GM23338 (cell line): ENCODE measurements at places on chromosomes 3 and 15. TPM values are rescaled to one million over a fixed set of nuclear protein-coding genes. Genes with fewer than 3 reads are reported as not detected.

The CAMK2N2 gene
- total RNA-seq = 1.3 and 1.5 TPM in 2 replicates

The LRRC2 gene
- total RNA-seq = 5.5 and 7.1 TPM in 2 replicates

The EPHB3 gene
- 1.0 and 2.0 TPM in 2 replicates for total RNA-seq

The FETUB gene
- not detected in 2 replicates for total RNA-seq

The MAN2C1 gene
- 129 and 131 TPM in 2 replicates for total RNA-seq

DNA sequence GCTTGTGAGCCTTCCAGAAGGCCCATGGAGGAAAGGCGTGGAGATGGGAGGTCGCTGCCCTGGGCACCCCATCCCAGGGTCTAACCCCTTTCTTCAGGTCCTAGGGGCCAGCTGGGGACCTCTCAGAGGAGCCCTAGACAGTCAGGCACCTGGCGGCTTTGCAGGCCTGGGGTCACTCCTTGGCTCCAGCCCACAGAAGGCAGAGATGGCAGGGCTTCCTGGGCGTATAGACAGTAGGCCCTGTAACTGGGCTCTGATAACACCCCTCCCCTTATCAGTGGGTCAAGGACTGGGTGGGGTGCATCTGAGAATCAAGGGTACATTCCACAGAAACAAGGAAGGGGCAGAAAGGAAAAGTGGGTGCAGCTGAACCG lies 16.7 kb downstream of the ZDHHC19 start:
- DNase-seq = no peak

DNA sequence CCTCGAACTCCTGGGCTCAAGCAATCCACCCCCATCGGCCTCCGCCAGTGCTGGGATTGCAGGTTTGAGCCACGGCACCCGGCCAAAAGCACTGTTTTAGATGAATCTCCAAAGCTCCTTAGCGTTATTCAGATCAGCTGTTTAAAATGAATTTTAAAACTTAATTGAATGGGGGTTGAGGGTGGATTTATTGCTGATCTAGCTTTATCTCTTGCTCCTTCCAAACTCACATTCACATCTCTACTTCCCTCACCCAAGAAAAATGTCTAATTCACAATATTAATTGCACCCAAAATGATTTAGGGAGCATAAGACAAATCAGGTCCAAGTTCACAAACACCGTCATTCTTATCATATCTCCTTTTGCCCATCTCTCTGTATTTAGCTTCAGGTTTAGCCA lies 89.8 kb downstream of the MEIS2 start:
- no peak for DNase-seq

- DNase-seq = peak; percentile 60
Measured at GRCh38 chr15:96366526-96366877, 36.0 kb downstream of the NR2F2 start.

- DNase-seq = no peak
Measured at GRCh38 chr3:71509066-71509465, 74.5 kb downstream of the FOXP1 start.

DNA sequence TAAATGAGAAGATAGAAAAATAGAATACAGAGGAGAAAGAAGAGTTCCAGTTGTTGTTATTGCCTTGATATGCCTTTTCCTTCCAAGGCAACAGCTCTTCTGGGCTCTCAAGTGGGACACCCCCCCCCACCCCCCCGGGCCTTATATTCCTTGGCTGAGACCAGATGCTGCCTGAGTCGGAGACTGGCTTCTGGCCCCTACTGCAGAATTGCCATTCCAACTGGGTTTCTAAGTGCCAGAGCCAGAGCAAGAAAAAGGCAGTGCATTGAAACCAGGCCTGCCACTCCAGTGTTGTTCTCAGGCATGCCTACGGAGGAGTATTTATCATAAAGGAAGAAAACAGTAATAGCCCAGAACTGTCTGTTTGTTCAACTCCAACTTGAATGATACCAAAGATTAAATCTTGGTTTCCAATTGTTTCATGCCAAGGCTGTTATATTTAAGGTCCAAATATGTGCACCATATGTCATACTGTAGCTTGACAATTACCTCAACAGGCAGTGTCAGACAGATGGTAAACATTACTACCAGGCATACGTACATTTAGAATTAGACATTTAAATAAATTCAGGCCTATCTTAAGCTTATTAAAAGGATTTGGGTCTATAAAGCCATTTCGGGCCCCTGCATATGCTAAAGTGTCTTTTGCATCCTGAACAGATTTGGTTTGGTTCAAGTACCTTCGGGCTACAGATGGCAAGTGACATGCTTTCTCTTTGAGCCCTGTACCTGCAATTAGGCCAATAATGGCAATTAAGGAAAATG lies 209.9 kb upstream of the SEMA6D start:
- no peak for DNase-seq

DNA sequence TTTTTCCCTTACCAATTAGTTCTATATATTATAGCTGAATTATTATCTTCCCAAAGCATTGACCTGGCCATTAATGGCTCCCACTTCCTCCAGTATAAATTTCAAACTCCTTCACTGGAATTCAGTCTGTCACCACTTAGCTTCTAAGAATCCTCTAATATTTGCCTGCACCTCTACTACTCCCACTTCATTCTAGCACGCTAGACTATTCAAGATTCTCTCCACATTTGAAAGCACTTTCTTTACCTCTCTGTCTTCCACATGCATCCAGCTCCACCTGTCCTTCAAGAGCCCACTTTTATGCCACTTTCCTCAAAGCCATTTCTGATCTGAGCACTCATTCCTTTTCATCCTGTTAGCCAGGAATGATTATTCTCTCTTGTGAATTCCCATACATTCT lies 15.0 kb downstream of the SENP8 start:
- DNase-seq = no peak

DNA sequence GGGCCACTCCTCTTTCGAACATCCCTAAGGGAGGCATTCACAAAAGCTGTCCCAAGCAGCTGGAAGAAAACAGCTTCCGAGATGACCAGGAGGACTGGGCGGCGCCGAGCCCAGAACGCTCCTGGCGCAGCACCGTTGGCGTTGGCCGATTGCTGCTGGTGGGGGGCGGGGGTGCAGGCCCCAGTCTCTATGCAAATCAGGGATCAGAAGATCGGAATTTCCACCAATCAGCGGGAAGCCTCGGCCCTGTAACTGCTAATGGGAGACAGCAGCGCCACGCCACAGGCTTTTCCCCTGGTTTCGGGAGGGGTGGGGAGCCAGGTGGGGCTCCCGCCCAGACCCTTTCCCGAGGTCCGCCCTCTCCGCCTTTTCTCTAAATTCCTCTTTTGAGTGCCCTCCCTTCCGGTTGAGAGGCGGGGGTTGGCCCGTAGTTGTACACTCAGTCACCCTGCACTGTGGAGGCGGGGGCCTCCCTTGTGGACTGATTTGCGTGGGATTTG lies 27.0 kb downstream of the HMCES start:
- peak; percentile 100 for DNase-seq

- DNase-seq = no peak
Measured at GRCh38 chr15:85947021-85947420, 132.7 kb upstream of the AGBL1 start.

DNA sequence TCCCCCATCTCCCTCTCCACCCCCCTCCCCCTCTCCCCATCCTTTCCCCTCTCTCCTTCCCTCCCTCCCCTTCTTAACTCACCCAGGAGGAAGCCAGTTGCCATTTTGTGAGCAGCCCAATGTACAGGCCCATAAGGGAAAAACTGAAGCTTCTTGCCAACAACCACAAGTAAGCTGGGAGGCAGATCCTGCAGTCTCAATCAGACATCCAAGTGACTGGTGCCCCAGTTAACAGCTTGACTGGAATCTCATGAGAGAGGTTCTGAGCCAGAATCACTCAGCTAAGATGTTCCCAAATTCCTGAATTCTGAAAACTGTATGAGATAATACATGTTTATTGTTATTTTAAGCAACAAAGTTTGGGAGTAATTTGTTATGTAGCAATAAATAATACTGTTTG lies 90.7 kb downstream of the C3orf70 start:
- no peak for DNase-seq

- no peak for DNase-seq
Measured at GRCh38 chr3:42868841-42869240, 6.8 kb downstream of the CYP8B1 start.

GRCh38 chr15:74511583-74511982 lies 29.4 kb upstream of the ARID3B start:
- DNase-seq = no peak

DNA sequence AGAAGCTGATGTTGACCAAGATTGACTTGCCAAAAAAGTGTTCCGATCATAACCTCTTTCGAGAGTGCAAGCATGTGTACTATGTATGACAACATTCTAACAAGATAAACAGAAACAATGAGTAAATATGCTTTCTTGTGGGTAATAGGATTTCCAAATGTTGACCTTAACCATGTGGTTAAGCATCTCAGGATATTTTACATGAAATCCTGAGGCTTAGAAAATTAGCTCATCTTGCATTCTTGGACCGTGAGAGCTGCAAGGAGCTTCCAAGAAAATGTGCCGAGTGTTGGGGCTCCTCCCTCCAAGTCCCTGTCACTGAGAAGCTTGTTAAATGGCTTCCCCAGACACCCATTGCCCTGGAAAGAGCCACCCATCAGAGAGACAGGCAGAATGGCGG lies 50.1 kb downstream of the C3orf20 start:
- DNase-seq = no peak

DNA sequence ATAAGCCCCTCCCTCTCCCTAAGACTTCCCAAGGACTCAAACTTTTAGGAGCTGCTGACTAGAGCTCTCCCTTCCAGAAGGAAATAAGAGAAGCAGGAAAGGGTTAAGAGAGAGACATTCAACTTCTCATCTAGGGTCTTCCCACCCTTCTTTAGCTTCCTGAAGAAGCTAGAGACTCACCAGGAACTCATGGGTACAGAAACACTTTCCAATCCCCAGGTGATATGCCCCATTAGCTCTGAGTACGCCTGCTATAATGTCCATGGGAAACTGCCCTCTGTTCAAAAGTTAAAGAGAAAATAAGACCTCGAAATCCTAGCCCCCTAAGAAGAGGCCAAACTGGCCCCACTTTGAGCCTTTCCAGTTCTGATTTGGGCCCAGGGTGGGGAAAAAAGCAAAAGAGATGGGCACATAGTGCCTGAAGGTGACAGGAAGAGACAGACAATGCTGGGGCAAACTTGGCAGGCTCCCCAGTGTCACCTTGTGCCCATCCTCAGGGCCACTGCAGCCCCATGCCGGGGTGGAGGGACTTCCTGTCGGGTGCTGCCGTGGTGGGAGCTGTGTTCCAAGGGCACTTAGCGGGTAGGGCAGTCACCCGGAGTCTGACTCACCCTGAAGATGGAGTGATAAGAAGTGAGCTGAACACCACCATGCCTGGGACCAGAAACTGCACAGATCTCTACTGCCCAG lies 29.5 kb downstream of the CCDC12 start:
- no peak for DNase-seq

DNA sequence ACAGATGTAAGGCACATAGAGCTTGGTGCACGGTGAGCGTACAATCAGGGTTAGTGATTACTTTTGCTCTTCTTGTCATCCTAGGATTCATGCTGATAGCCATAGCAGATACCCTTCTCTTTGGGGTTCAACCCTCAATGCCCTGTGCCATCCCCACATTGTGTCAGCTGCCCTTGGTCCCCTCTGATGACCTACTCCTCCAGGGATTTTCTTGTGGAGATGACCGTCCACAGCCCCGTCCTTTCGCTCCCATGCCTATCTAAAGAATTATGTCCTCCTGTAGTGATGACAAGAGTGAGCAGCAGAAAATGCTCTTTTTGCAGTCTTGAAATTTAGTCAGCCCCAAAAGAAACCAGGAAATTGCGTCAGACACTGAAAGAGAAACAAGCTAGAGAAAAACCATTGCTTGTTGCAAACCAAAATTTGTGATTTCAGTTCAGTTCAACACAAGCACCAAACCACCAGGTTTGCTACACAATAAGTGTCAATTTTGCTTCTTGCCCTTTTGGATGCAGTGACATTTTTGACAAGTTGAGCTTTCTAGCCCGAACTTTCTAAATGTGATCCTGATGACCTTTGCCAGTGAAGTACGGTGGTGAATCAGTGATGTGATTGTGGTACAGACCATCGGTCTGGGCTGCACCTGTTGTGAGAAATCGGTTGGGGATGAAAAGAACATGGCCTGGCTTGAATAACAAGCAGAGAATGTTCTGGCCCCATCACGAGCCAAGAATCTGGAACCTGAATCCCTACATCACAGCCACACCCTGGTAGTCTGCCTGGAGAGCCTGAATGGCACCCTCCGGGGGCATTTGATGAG lies 41.3 kb downstream of the CMTM7 start:
- no peak for DNase-seq
